ENCODE measurements at places on chromosomes 7 and 10.
A peak's percentile ranks its signal among the peaks of the same experiment; 100 is the strongest.

GRCh38 chr7:17846935-17847334 is 93.4 kb downstream of the SNX13 start:
- no peak for DNase-seq

DNA sequence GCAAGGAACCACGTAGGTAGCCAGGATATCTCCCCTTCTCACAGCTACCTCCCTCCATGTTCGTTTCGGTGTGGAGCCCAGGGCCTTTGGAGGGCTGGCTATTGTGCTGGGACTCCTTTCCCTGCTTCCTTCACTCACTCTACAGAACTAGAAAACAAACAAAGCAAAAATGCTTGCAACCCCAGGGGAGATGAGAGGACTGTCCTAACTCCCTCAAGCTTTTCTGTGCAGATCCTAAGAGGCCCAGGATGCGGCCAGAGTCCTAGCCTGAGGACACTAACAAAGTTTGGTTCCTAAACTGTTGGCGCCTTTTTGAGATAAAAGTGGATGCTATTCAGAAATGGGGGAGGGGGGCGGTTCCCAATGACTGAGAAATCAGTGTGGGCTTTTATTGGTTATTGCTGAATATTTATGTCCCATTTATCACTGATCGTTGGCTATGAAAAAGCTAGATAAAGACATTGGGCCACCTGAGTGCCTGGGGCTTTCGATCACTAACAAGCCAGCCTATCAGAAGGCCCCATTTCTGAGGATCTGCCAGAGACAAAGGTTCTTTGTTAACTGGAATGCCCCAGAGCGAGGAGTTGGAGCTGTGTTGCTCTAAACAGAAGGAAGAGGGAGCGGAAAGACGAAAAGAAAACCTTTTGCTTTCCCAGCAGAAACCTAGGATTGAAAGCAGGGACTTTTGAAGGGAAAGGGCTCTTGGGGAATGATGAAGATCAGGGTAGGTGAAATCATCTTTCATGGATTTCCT is 95.2 kb upstream of the EGR2 start:
- no peak for DNase-seq

DNA sequence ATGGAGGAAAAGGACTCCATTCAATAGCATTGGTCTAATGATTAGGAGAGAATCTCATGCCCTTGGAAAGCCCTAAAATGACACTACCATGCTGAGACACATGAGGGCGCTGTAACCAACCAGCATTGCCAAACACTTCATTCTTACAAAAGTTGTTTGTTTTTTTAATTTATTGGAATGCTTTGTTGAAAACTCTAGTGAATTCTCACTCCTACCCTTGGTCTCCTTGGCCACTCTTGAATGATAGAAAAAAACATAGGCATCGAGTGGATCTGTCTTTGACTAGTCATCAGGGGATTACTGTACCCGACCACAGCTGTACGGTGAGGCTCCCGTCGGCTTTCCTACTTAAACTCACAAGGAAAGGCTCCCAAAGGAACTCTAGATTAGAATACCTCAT is 29.3 kb upstream of the ADD3 start:
- peak; percentile 47 for DNase-seq

GRCh38 chr7:101519324-101520023 is 109.6 kb downstream of the MYL10 start:
- no peak for DNase-seq

DNA sequence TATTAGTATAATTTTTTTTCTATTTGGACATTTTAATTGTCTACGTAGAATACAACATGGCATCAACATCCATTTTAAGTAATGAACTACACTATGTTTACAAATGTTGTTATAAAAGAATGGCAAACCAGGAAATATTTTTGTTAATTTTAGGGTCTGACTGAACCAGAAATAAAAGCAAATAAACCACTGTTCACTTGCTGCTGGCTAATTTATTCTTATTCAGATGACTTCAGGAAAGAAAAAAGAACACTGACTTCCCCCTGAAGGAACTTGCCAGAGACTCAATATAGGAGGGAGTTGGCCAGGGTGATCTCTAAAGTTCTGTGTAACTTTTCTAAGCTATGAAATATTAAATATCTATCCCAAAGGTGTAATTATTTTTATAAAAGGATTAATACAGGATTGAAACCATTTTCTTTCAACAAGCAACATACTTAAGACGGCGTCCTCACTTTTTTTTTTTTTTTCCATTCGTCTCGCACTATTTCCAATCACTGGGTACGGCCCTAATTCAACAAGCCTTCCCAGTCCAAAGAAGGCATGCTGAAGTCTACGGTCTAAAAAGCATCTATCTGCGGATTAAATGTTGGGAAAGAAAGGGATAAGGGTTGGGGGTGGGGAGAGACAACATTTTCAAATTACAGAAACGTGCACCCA is 1.2 kb downstream of the USP6NL start:
- no peak for DNase-seq

- no peak for DNase-seq
Measured at GRCh38 chr7:8114175-8114574, 145.6 kb downstream of the GLCCI1 start.

GRCh38 chr10:505419-505818 is 184.0 kb downstream of the DIP2C start:
- no peak for DNase-seq
